ENCODE measurements at places on chromosomes 7 and 10.

GRCh38 chr10:128875956-128876736, 590.9 kb upstream of the MGMT start:
- H3K27ac ChIP-seq: peak overlapping the region; percentile 85
- no peak for DNase-seq
- H3K4me3 ChIP-seq: no peak overlapping the region
- no peaks in the 10 kb centered on the region for H3K36me3 ChIP-seq

GRCh38 chr10:14564268-14564744, 210.4 kb downstream of the FAM107B start:
- no peak overlapping the region for H3K4me3 ChIP-seq
- H3K36me3 ChIP-seq: no peaks in the 10 kb centered on the region
- no peak overlapping the region for H3K27ac ChIP-seq
- H3K4me1 ChIP-seq: no peaks in the 10 kb centered on the region

- no peaks in the 10 kb centered on the region for H3K27me3 ChIP-seq
- no peak for DNase-seq
- no peak overlapping the region for H3K27ac ChIP-seq
- H3K4me3 ChIP-seq: no peak overlapping the region
- no peaks in the 10 kb centered on the region for H3K36me3 ChIP-seq
Observed at GRCh38 chr10:49220679-49221078, 32.5 kb upstream of the TMEM273 start.

GRCh38 chr10:114694062-114694461, 36.0 kb upstream of the ABLIM1 start:
- H3K36me3 ChIP-seq: no peaks in the 10 kb centered on the region
- no peak for DNase-seq
- no peak overlapping the region for H3K27ac ChIP-seq
- no peaks in the 10 kb centered on the region for H3K27me3 ChIP-seq
- H3K4me3 ChIP-seq: no peak overlapping the region

GRCh38 chr10:119245272-119245671, 37.9 kb downstream of the GRK5 start:
- no peaks in the 10 kb centered on the region for H3K4me1 ChIP-seq
- no peak for DNase-seq
- H3K4me3 ChIP-seq: no peak overlapping the region
- H3K27me3 ChIP-seq: no peaks in the 10 kb centered on the region
- no peaks in the 10 kb centered on the region for H3K36me3 ChIP-seq

GRCh38 chr7:153832160-153832559, 220.0 kb upstream of the DPP6 start:
- no peak for DNase-seq
- H3K27me3 ChIP-seq: no peaks in the 10 kb centered on the region
- no peak overlapping the region for H3K27ac ChIP-seq
- no peaks in the 10 kb centered on the region for H3K36me3 ChIP-seq
- H3K4me1 ChIP-seq: no peaks in the 10 kb centered on the region

DNA sequence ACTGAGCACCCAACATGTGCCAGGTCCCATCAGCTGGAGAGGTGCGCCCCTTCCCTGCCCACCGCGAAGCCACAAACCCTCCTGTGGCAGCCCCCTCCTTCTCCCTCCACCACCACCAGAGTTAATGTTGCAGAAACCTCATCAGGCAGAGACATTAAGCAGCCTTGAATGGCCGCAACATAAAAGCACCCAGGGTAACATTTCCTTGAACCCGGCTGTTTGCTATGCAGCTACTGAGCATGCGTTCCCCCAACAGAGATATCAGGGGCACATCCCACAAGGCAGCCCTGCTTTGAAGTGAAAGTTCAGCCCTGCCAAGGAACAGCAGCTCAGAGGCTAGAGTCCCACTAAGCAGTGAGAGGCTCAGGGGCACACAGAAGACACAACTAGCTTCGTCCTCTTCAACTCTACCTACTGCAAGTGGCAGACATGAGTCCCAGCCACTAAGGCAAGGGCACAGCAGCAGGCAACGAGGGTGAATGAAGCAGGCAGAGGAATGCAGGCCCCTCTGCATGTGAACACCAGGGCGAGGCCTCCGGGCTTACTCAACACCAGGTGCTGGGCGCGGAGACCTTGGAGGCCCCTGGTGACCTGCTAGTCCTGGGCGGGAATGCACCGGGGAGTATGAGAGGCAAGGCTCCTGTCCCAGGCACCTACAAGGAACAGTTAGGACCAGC, 107.4 kb downstream of the SLIT1 start:
- no peak overlapping the region for H3K27ac ChIP-seq
- H3K36me3 ChIP-seq: no peaks in the 10 kb centered on the region
- DNase-seq: no peak
- no peak overlapping the region for H3K4me3 ChIP-seq
- no peaks in the 10 kb centered on the region for H3K27me3 ChIP-seq
- H3K4me1 ChIP-seq: no peaks in the 10 kb centered on the region

- no peaks in the 10 kb centered on the region for H3K36me3 ChIP-seq
- no peak overlapping the region for H3K27ac ChIP-seq
- H3K27me3 ChIP-seq: no peaks in the 10 kb centered on the region
- DNase-seq: no peak
- H3K4me3 ChIP-seq: no peak overlapping the region
Observed at GRCh38 chr7:6056616-6057015, 25.4 kb downstream of the ANKRD61 start.

GRCh38 chr10:71288461-71288860, 30.6 kb upstream of the SLC29A3 start:
- H3K27ac ChIP-seq: no peak overlapping the region
- no peaks in the 10 kb centered on the region for H3K27me3 ChIP-seq
- no peaks in the 10 kb centered on the region for H3K36me3 ChIP-seq
- H3K4me3 ChIP-seq: no peak overlapping the region
- no peak for DNase-seq

GRCh38 chr7:70387217-70387616, 744.7 kb upstream of the GALNT17 start:
- no peaks in the 10 kb centered on the region for H3K4me1 ChIP-seq
- no peak overlapping the region for H3K27ac ChIP-seq
- no peaks in the 10 kb centered on the region for H3K27me3 ChIP-seq

GRCh38 chr7:64875658-64876406, 27.2 kb upstream of the ZNF273 start:
- H3K27me3 ChIP-seq: no peaks in the 10 kb centered on the region
- DNase-seq: no peak
- no peak overlapping the region for H3K4me3 ChIP-seq
- no peak overlapping the region for H3K27ac ChIP-seq
- no peaks in the 10 kb centered on the region for H3K4me1 ChIP-seq

- H3K27me3 ChIP-seq: no peaks in the 10 kb centered on the region
- H3K4me1 ChIP-seq: no peaks in the 10 kb centered on the region
- no peak overlapping the region for H3K27ac ChIP-seq
- no peak overlapping the region for H3K4me3 ChIP-seq
Observed at GRCh38 chr7:140024585-140024984, 38.2 kb downstream of the PARP12 start.

DNA sequence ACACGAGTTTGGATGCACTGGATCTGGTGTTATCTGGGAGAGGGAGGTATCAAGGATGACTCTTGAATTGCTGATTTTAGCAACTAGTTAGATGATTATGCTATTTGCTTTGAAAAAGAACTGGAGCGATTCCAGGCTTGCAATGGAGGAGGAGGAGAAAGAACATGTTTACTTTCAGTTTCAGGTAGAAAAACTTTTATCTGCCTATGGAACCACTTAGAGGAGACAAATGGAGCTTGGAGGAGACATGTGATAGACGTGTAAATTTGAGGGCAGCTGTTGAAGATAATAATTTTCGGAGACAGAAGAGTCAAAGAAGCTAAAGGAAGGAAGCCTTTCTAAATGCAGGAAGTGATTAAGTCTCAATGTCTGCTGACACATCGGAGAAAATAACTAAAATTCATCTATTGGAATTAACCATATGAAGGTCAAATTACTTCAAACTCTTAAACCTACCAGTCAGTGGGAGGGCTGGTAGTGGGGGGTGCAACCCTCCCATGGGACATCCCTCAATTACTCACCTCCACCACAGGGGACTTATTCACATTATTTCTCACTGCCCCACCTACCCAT, 56.4 kb upstream of the GNAI1 start:
- H3K27ac ChIP-seq: no peak overlapping the region
- no peaks in the 10 kb centered on the region for H3K4me1 ChIP-seq
- no peaks in the 10 kb centered on the region for H3K36me3 ChIP-seq

DNA sequence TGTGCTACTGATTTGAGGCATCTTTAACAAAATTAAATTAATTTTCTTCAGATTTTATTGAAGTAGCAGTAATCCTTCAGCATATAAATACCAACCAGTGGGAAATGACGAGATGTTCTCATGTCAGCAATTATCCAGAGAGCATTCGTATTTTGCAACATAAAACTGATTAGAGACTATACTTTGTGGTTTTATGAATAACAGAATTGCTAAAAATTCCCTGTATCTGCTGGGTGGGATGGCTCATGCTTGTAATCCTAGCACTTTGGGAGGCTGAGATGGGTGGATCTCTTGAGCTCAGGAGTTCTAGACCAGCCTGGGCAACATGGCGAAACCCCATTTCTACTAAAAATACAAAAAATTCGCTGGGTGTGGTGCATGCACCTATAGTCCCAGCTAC, 56.9 kb downstream of the ATAD1 start:
- no peak overlapping the region for H3K4me3 ChIP-seq
- no peaks in the 10 kb centered on the region for H3K4me1 ChIP-seq
- DNase-seq: no peak
- H3K27ac ChIP-seq: no peak overlapping the region

DNA sequence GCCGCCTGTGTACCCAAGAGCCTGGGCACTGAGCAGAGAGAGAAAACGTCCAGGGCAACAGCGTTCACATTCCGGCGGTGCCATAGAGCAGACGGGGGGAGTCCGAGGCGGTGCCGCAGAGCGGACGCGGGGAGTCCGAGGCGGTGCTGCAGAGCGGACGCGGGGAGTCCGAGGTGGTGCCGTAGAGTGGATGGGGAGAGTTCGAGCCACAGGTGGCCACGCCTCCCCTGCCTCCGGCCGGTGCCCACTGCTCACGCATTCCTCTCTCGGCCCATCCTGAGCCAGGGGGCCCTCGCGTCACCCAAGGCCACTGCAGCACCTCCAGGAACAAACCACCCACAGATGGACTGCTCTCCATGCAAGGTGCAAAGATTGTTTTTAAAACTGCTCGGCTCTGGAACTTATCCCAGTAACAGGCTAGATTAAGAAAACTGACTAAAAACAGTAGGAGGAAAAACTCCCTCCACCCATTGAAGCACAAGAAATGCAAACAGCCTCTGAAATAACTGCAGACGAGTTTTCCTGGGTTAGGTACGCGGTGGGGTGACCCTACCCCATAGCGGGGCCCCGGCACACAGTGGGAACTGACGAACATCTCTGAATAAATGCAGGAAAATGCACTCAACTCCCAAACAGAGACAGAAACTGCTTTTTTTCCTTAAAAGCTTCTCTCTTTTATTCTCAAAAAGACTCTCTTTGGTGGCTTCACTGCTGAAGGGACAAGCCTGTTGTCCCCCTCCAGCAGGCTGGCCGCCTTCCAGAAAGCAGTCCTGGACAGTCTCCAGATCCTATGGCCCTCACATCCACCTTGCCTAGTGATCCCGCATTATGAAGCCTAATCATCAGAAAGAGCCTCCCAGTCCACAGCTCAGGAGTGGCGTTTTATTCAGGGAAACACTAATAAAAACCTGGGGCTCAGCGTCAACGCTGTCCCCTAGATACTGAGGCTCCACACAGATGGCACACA, 55.9 kb downstream of the DIP2C start:
- no peak overlapping the region for H3K4me3 ChIP-seq
- H3K4me1 ChIP-seq: no peaks in the 10 kb centered on the region
- DNase-seq: peak; percentile 37
- H3K27ac ChIP-seq: no peak overlapping the region

DNA sequence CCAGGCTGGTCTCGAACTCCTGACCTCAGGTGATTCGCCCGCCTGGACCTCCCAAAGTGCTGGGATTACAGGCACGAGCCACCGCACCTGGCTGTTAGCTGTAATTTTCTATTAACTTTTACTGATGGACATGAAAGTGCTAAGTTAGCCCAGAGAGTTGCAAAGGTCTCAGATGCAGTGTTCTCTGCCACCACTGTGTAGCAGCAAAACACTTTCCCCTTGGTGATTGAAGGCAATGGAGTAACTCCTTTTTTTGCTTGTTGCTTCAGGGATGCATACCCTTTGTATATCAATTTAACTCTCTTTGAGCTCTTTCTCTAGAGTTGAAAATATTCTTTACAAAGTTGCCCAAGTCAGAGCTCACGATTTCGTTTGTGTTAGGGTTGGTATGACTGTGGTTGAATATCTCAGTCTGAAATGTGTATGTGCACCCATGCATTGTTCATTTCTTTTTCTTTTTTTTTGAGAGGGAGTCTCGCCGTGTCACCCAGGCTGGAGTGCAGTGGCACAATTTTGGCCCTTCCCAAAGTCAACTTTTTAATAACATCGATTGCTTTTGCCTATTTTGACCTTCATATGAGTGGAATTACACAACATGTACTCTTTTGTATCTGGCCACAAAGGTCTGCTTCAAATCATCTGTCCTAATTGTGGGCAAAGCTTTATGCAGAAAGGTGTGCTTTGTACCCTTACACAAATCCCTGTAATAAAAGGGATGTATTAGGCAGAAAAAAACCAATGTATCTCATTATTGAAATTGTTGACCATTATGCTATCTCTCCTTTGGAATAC, 52.6 kb downstream of the GTF2I start:
- peaks cover 11% of the 10 kb centered on the region for H3K36me3 ChIP-seq
- no peak overlapping the region for H3K4me3 ChIP-seq
- no peaks in the 10 kb centered on the region for H3K4me1 ChIP-seq
- no peak overlapping the region for H3K27ac ChIP-seq
- no peaks in the 10 kb centered on the region for H3K27me3 ChIP-seq
- DNase-seq: no peak

GRCh38 chr7:12609561-12609960, 39.0 kb downstream of the SCIN start:
- H3K36me3 ChIP-seq: no peaks in the 10 kb centered on the region
- H3K27me3 ChIP-seq: no peaks in the 10 kb centered on the region
- no peak for DNase-seq

DNA sequence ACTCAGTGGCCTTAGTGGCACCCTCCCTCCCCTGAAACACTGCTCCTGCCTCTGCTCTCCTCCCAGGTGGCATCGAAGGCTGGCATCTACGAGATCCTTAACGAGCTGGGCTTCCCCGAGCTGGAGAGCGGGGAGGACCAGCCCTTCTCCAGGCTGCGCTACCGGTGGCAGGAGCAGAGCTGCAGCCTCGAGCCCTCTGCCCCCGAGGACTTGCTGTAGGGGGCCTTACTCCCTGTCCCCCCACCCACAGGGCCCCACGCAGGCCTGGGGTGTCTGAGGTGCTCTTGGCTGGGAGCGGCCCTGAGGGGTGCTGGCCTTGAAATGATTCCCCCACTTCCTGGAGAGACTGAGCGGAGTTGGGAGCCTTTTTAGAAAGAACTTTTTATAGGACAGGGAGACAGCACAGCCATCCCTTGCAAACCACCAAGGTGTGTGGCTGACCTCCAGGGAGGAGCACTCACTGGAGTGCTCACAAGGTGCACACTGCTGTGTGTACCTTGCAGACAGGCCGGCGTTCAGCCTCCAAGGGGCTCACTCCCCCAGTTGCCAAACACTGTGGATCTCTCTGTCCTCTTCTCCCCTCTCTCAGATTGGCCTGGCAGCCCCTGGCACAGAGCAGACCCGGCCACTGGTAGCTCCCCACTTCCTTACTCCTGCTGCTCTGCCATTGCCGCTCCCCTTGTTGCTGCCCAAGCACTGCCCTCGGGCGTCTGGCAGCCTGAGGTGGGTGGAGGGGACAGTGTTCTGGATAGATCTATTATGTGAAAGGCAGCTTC, 35.8 kb downstream of the PRF1 start:
- no peaks in the 10 kb centered on the region for H3K36me3 ChIP-seq
- H3K27me3 ChIP-seq: no peaks in the 10 kb centered on the region
- H3K4me1 ChIP-seq: no peaks in the 10 kb centered on the region
- DNase-seq: no peak

- no peak overlapping the region for H3K27ac ChIP-seq
- no peaks in the 10 kb centered on the region for H3K4me1 ChIP-seq
- DNase-seq: no peak
- no peaks in the 10 kb centered on the region for H3K36me3 ChIP-seq
- H3K27me3 ChIP-seq: no peaks in the 10 kb centered on the region
Observed at GRCh38 chr7:158010961-158011693, 576.5 kb downstream of the PTPRN2 start.

Measured in breast epithelium (tissue), 4 donors.